ENCODE measurements at places on chromosomes 1 and 21.

- no peak for DNase-seq
Measured at GRCh38 chr1:170696591-170697290, 32.8 kb downstream of the PRRX1 start.

GRCh38 chr1:60922304-60922703 lies 160.1 kb upstream of the NFIA start:
- no peak for DNase-seq

DNA sequence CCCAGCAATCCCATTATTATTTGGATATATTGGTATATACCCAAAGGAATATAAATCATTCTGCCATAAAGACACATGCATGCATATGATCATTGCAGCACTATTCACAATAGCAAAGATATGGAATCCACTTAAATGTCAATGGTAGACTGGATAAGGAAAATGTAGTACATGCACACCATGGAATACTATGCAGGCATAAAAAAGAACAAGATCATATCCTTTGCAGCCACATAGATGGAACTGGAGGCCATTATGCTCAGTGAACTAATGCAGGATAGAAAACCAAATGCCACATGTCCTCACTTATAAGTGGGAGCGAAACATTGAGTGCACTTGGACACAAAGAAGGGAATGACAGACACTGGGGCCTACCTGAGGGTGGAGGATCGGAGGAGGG lies 24.6 kb downstream of the KAZN start:
- DNase-seq, result no peak

GRCh38 chr1:207822602-207823451 lies 71.0 kb downstream of the CD46 start:
- DNase-seq, result no peak

GRCh38 chr1:221283532-221283931 lies 404.3 kb downstream of the HLX start:
- no peak for DNase-seq

DNA sequence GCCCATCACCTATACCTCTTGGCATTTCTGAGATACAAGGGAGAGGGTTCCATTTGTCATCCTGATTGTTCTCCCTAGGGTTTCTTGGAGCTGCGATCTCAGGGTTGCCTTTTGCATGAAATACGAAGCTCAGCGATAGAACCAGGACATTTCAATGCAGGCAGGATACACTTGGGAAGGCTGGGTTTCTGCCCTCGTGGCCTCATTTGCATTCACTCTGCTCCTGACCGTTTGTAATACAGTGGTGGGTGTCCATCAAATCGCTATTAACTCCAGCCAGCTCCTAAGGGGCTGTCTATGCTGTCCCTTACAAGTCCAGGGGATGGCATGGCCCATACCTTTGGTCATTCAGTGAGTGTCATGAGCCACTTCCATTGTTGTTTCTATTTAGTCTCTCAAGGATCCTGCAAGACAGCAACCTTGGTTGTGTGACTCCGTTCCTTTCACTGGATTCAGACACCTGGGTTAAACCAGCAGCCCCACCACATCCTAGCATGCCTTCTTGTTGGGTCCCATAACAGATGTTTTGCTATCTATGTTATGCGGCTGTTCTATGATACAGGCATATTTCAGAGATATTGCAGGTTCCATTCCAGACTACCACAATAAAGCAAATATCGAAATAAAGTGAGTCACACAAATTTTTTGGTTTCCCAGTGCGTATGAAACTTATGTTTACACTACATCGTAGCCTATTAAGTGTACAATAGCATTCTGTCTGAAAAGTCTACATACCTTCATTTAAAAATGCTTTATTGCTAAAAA lies 18.3 kb downstream of the KAZN start:
- DNase-seq, result no peak

DNA sequence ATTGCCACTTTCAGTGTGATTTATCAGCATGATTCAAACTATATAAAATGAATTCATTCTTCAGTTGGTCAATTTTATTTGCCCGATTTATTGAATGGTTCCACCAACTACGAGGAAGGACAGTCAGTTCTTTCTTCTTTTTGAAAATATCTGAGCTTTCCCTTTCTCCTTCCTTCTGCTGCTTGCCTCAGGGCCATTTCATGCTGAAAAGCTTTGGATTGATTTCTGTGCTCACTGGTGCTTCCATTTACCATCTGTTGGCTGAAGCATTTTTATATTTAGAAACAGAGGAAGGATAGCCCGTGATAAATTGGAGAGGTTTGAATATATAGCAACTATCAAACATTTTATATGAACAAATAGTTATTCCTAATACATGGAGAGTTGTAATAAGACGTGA lies 68.9 kb upstream of the ADAMTS5 start:
- no peak for DNase-seq

DNA sequence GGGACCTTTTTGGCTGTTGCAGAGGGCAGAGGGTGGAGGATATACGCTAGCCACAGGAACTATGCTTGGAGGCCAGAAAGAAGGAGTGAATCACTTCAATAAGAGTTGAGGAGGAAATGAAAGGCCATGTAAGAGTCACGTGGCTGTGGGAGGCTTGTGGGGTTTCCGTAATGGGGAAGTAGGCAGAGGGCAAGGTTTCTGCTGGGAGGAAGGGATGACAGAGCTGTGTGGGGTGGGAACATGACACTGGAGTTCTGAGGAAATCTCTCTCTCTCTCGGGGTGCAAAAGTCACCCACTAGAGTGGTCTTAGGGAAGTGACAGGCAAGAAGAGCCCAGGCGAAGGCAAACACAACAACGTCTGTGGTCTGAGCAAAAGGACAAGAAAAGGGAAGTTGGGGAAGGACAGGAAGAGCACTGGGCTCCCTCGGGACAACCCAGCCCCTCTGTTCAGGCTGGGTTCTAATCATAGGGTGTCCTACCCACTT lies 3.9 kb upstream of the CD1C start:
- DNase-seq, result peak; percentile 49

GRCh38 chr1:145758116-145758515 lies 38.8 kb downstream of the CD160 start:
- DNase-seq, result no peak

DNA sequence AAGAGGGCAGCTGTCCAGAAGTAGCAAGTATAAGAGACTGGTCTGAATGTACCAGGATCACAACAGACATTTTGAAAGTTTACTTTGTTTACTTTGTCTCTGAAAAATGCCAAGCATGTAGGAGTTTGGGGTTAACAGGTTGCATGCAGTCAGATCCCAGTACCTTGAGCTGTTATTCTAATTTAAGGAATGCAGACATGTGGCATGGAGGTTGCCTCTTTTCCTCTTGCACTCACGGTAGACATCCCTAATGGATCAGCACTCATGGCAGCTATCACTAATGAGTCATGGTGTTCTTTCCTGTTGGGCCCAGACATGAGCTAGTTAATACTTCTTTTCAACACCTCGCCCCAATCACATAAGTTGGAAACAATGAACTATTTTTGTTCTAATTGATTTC lies 67.3 kb downstream of the GADD45A start:
- no peak for DNase-seq

DNA sequence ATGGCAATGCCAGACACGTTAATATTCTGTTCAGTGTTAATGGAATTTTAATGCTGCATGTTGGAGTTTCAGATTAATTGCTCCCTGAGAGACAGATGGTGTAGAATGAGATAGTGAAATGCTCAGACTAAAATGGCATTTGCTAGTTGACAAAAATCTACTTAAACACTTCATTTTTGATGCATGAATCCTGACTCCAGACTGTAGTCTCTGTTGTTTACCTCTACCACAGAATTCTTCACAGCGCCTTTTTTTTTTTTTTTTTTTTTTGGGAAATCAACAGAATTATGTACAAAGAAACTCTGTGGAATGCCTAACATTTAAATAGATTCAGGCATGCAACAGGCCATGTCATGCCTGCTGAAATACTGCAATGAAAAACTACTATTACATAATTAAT lies 111.3 kb downstream of the PLPPR5 start:
- no peak for DNase-seq

GRCh38 chr1:39954324-39954869 lies 548 bp upstream of the MFSD2A start:
- no peak for DNase-seq

DNA sequence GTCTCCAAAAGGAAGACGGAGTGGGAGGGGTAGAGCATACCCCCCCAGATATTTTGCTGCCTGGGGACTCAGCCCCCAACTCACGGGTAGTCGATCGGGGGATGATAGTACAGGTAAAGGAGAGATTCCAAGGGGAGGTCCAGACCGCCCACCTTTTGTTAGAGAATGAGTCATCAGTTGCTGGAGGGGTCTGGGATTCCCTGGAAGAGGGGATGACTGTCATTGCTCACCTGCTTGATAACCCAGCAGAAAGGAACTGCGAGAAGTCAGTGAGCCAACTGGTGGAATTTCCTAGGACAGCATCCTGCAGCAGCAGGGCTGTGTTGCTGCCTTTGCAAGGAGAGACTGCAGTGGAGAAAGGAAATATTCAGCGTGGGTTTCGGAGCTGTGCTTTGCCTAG lies 64.4 kb downstream of the MACF1 start:
- DNase-seq, result no peak

DNA sequence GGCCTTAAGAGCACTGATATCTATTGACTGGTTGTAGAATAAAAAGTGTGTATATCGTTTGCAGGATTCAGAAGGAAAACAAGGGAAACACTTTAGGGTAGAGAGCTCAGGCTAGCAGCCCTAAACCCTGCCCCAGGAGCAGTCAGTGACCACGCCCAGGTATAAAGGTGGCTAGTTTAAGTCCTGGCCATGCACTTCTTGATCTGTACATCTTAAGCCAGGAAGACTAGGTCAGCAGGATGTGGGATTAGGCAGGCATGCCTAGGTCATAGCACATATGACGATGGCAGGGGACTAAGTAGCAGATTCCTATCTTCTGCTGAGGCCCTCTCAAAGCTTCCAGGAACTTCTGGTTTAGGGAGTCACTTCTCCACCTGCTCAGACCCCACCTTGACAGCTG lies 158.0 kb upstream of the CD34 start:
- no peak for DNase-seq

GRCh38 chr1:115220340-115221270 lies 117.4 kb downstream of the NGF start:
- DNase-seq, result no peak

DNA sequence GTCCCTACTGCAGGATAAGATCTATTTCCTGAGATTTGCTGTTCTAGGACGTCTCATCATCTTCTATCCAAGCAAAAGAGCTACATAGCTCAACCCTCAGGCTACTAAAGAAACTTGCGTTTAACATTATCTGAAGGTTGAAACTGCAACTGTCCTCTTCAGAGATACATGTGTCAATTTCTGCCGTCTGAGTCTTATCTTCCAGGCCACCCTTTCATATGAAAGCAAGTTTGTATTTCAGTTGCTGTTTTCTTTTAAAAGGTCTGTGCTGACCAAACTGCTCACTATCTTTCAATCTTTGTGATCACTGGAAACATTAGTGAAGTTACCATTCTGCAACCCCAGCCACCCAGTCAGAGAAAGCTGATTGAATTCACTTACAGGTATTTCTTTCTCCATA lies 108.6 kb upstream of the RAB3GAP2 start:
- no peak for DNase-seq

GRCh38 chr1:207824691-207825408 lies 73.0 kb downstream of the CD46 start:
- no peak for DNase-seq

- DNase-seq, result no peak
Measured at GRCh38 chr1:46413596-46413985, 19.5 kb downstream of the FAAH start.

GRCh38 chr1:59393211-59394180 lies 96.6 kb downstream of the FGGY start:
- DNase-seq, result peak; percentile 90

- no peak for DNase-seq
Measured at GRCh38 chr21:42675403-42675802, 22.0 kb downstream of the PDE9A start.

GRCh38 chr1:58881471-58881994 lies 97.7 kb upstream of the JUN start:
- DNase-seq, result no peak

DNA sequence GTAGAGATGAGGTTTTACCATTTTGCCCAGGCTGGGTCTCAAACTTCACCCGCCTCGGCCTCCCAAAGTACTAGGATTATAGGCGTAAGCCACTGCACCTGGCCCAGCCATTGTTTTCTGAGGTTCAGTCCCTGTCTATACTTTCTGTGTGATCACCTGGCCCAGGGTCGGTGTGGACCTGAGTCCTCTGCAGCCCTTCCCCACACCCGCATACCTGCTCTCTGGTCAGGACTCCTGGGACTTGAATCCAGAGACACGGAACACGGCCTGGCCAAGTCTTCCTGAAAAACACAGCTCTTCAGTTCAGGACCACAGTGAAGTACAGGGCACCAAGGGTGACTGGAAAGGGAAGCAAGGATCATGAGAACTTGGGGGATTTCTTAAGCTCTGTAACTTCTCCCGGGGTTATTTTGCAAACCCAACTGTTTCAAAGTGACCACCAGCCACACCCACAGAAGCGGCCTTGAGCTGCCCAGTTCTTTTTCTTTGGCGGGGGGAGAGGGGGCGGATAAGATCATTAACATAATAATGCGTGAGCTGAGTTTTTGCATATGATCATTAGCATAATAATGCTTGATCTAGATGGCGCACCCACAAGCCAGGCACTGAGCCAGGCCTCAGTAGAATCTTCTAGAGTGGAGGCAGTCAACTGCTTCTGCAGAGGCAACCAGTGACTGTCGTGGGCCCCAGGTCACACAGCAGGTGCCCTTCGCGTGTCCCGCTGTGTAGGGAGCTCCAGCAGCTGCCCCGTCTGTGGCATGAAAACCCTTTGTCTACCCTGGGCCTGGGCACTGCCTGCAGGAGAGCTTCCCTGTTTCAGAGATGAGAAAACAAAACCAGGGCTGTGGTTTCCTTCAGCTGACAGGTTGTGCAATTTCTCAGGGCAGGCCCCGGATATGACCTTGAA lies 1.7 kb upstream of the NADK start:
- peak; percentile 43 for DNase-seq

DNA sequence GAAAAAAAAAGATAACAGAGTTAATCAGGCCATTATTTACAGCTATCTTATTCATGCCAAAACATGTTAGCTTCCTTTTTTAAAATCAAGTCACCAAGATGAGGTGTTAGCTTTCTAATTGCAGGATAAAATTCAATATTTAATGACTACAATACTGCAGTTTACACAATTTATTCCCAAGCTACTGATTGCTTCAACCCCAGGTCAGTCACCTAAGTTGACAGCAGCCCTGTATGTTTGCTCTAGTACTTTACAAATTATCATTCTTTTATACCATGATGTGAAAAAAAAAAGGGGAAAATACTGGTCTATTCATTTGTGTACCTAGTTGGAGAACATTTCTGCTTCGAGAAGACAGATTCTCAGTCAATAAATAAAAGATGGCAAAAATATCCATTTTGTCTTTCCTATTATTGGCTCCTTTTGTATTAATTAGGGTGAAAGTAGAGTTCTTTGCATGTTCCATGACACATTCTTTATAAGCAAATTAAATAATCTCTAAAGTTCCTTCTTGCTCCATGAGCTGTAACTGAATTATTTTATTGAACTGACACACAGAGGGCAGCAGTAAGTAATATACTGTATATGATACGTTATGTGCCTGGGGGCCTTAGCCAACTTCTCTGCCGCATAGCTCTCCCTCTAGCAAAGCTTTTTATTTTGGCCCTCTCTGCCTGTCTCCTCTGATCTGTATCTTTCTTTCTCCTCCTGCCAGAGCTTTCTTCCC lies 48.0 kb downstream of the DIPK1A start:
- DNase-seq, result no peak

- DNase-seq, result no peak
Measured at GRCh38 chr1:36652586-36652985, 169.9 kb upstream of the CSF3R start.

- DNase-seq, result no peak
Measured at GRCh38 chr1:185348985-185349384, 31.9 kb upstream of the IVNS1ABP start.

GRCh38 chr1:248155927-248156326 lies 11.0 kb downstream of the OR2M5 start:
- DNase-seq, result no peak

GRCh38 chr1:236507022-236507700 lies 16.6 kb upstream of the LGALS8 start:
- DNase-seq, result no peak

Measured in left hindlimb (tissue), 1 donor.